ENCODE measurements at places on chromosomes 2 and 18.

- DNase-seq = no peak
These were observed 972 bp upstream of the MPP4 start for GRCh38 chr2:201699416-201699815.

GRCh38 chr2:175372704-175373701 lies 191.5 kb upstream of the ATP5MC3 start:
- no peak for DNase-seq

DNA sequence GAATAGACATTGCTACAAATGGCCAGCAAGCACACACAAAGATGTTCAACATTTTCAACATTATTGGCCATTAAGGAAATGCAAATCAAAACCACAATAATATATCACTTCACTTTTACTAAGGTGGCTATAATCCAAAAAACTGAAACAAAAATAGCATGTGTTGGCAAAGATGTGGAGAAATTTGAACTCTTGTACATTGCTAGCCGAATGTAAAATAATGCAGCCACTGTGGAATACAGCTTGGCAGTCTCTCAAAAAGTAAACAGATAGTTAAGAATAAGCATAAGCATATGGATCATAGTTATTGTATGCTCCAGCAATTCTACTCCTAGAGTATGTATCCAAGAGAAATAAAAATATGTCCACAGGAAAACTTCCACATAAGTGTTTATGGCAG lies 192.5 kb downstream of the EN1 start:
- no peak for DNase-seq

DNA sequence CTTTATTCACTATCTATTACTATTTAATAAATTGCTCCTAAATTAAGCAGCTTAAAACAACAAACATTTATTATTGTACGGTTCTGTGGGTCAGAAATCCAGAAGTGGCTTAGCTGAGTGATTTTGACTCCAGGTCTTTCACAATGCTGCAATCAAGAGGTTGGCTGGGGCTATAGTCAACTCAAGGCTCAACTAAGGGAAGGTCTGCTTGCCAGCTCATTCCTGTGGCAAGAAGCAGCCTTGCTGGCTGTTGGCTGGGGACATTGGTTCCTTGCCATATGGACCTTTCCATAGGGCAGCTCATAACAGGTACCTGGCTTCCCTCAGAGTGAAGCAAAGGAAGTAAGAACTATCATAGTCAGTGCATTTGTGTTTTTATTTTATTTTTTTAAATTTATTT lies 5.0 kb upstream of the MRPL19 start:
- no peak for DNase-seq

GRCh38 chr2:189681903-189682302 lies 7.4 kb downstream of the ANKAR start:
- DNase-seq = no peak
